ENCODE measurements at places on chromosomes 3 and 15.
A peak's percentile ranks its signal among the peaks of the same experiment; 100 is the strongest.

GRCh38 chr3:18900994-18901393 is 247.3 kb upstream of the KCNH8 start:
- DNase-seq, result peak; percentile 2

GRCh38 chr15:92077353-92078085 is 224.0 kb downstream of the SLCO3A1 start:
- peak; percentile 50 for DNase-seq

- no peak for DNase-seq
These were observed 129.5 kb upstream of the ZBED2 start for GRCh38 chr3:111724694-111725093.

- DNase-seq, result no peak
These were observed 19.7 kb downstream of the FAM107A start for GRCh38 chr3:58557491-58557890.

DNA sequence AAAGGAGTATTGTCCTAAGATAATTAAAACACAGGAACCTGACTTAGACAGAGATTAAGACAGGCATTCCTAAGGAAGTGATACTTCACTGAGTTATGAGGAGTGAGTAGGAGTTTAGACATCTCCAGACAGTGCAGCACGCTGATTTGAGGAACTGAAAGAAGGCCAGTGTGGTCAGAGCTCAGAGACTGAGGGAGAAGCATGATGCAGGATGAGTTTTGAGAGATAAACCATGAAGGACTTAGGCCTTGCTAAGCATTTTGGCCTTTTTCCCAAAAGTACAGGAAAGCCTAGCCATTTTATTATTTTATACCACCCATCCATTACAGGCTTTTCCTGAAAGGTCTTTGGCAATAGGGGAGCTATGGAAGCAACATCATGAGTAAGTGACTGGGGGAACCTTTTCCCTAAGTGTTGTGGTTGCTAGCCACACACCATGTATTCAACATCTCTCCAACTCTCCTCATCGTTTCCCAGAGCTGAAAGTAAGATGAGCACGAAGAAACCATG is 375.6 kb upstream of the TPRG1 start:
- peak; percentile 58 for DNase-seq

- DNase-seq, result no peak
These were observed 3.0 kb upstream of the TJP1 start for GRCh38 chr15:29825227-29825626.

- no peak for DNase-seq
These were observed 29.8 kb upstream of the CPB1 start for GRCh38 chr3:148797795-148798194.

DNA sequence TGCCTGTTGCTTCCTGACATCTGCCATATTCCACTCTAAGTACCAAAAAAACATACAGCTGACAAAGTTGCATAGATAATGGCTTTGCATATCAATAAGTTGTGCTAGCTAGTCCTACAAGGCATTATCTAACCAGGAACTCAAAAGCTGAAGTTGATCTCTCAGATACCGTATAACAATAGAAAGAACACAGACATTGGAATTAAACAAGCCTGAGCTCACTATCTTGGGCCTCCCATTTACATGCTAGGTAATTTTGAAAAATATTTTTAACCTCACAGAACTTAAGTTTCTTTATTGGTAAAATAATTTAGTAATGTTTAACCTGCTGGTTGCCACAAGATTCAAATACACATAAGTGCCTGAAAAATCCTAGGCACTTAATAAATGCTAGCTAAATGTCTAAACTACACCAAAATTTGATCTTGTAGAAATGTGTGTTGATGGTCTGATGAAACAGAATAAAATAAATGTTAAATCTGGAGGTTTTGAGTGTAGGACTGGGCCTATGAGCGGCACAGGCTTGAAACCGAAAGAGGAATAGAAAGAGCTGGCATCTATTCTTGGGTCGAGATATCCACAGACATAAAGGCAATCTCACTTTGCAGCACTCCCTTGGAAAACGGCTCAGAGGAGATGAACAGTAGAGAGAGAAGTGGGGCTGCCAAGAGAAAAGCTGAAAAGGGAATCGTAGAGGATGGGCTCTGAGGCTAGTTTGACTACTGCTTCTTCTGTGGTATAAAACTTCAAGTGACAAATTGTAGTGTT is 29.9 kb upstream of the TTC14 start:
- no peak for DNase-seq

DNA sequence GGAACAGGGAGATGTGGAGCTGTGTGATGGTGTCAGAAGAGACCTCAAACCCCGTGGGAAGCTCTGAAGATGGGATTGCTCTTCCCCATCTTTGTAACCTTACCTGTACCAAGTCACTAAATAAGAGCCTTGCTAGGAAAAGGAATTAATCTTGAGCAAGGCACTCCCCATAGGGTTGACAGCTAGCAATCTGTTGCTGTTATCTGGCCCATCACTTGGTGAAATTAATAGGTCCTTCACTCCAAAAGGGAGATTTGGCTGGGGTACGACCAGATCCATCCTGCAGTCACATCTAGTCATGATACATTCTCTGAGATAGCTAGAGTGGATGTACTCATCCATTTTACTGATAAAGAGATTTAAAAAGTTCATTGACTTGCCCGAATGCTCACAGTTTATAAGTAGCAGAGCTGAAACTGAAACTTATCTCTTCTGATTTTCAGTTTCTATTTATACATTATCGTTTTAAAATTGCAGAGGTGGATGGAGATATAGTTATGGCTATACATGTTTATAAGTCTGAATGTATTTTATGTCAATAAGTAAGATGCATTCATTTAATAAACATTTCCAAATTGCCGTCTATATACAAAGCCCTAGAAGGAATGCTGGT is 299.1 kb upstream of the MCTP2 start:
- DNase-seq, result no peak

DNA sequence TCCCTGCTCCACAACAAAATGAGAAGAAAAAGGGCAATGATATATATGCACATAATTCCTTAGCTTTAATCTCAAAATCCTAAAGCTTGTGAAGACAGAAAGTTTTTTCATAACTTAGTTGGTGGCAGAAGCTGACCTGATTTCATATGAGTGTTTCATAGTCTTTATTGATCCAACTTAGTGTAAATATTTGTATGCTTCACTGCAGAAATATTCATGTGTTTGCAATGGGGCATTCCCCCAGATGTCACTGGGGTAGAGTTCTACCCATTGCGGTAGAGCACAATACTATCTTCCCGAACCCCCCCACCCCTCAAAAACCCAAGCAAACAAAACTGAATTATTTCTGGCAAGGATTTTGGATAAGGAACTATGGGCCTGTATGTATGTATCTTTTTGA is 221.2 kb downstream of the THRB start:
- no peak for DNase-seq

GRCh38 chr3:172148702-172149565 is 109.6 kb downstream of the FNDC3B start:
- no peak for DNase-seq

- no peak for DNase-seq
These were observed 63.4 kb upstream of the GSK3B start for GRCh38 chr3:120157681-120158080.

- no peak for DNase-seq
These were observed 41.5 kb downstream of the CHD2 start for GRCh38 chr15:92941668-92942067.
